Heart left ventricle (tissue), 16 donors: ENCODE measurements at places on chromosomes 2 and 18. TPM values are rescaled to one million over a fixed set of nuclear protein-coding genes. Genes with fewer than 3 reads are reported as not detected.

DNA sequence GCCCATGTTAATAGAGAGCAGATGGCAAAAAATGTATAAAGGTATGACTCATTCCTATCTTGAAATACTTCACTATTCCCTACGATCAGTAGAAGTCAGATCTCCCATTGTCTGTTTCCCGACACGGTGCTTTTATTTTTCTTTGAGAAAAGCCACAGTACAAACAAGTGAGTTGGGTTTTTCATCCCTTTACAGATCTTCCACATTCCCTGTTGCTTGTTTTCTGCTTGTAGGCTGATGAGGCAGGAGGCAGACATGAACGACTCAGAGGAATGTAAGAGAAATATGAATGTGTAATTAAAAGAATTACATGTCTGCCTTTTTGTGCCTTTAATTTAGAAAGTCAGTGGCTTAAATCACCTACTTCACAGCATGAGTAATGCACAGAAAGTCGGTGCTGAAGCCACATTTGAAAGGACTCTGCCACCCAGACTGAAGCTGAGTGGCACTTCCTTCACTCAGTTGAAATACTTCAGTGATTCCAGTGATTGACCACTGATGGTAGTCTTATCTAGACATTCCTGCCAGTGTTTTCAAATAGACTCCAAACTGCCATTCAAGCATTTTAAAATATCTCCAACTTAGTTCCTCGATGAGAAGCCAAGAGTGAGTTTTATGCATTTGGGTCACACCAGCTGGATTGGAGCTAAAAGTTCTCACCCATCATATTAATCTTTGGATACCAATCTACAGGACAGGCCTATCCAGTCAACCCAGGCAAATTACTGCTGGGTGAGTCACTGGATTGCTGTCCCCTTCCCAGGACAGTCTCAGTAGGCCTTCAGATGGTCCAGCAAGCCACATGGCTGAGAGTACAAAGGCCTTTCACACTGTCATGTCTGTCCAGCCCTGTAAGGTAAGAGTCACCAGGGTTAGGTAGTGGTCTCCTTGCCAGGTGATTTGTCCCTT is 79.0 kb downstream of the COLEC12 start:
- no peak for DNase-seq

DNA sequence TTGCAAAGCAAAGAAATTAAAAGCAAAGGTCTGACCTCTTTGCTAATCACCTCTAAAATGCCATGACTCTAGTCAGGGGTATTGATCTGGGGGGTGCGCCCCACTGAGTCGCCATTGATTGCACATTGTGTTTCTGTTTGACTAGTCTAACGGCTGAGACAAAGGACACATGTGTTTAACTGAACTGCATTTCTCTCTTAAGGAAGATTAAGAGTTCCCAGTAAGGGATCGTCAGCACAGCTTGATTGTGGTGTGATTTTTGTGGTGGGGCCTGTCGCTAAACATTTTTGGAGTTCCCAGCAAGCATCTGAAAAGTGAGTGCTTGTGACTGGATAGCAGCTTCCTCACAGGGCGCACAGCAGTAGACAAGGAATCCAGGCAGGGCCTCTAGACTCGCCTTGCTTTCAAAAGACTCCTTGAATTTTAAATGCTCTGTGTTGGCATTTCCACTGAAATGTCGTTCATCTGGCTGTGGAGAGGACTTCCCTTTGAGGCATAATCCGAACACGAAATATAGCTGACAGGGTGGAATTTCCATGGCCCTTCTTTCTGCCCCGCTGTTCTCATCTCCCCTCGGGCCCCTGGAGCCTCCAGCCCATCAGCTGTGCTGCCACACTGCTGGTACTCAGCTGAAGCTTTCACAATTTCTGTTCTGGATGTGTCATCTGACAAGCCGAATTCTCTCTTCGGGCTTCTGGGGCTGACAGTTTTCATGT is 126.3 kb downstream of the FAM168B start:
- DNase-seq: no peak

Gene LOXHD1
- 0.28 TPM for polyA plus RNA-seq

Gene ZNF385B
- polyA plus RNA-seq: 0.07 TPM

GRCh38 chr18:59022167-59022945 is 117.3 kb upstream of the SEC11C start:
- DNase-seq: no peak

Gene GRHL1
- polyA plus RNA-seq: 0.50 TPM

Gene SIX3
- not detected for polyA plus RNA-seq

Gene CDH20
- polyA plus RNA-seq: not detected

DNA sequence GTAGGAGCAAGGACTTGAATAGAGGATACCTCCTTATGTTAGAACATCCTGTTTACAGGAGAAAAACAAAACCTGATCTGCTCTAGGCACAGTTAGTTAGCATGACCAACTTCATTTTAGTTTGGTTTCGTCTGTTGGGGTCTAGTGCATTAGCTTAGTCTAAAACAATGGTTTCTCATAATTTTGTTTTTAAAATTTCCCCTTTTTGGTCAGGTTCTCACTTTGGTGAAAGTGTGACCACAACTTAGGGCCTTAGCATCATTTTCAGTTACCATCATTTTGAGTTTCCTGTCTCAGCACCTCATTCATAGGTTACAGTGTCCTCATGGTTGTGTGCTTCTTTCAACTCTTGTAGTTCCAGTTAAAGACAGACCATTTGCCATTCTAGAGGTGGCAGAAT is 1277.0 kb upstream of the SLC39A10 start:
- DNase-seq: no peak
